ENCODE measurements at places on chromosomes 12 and 14.

GRCh38 chr12:131589966-131590365 is 120.9 kb upstream of the SFSWAP start:
- H3K27ac ChIP-seq: no peak overlapping the region
- no peak for DNase-seq

- peaks cover 32% of the 10 kb centered on the region for H3K27me3 ChIP-seq
- no peak for DNase-seq
- H3K27ac ChIP-seq: no peak overlapping the region
- no peaks in the 10 kb centered on the region for H3K36me3 ChIP-seq
- H3K4me3 ChIP-seq: peak overlapping the region; percentile 34
Measured at GRCh38 chr14:69483765-69484443, 624 bp upstream of the PLEKHD1 start.

DNA sequence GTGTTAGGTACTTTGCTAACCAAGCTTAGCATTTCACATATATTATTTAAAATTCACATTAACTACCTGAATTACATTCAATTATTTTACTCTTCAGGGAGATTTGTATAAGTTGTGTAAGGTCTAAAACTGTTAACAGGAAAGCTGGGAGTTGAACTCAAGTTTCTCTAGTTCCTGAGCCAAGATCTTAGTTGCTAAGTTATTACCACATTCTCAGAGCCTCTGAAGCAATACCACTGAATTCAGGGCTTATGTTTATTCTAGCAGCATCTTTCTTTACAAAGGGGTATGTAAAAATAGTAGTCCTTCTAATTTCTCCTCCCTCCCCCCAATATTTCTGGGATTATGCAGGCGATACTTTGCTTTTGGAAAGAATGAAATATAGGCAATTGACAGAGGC is 786.8 kb downstream of the DIO2 start:
- no peak overlapping the region for H3K27ac ChIP-seq
- H3K27me3 ChIP-seq: no peaks in the 10 kb centered on the region
- H3K36me3 ChIP-seq: no peaks in the 10 kb centered on the region
- H3K4me3 ChIP-seq: no peak overlapping the region
- H3K4me1 ChIP-seq: no peaks in the 10 kb centered on the region

DNA sequence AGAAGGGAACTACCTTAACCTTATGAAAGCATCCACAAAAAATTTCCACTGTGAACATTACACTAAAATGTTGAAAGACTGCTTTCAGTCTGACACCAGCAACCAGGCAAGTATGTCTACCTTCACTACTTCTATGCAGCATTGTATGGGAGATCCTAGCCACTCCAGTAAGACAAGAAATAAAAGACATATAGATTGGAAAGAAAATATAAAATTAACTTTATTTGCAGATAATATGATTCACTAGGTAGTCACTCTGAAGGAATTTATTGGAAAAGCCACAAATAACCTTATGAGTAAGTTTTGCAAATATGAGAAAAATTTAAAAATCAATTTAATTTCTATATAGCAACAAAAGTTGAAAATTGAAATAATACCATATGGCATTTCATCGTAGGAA is 172.0 kb downstream of the RERGL start:
- H3K36me3 ChIP-seq: no peaks in the 10 kb centered on the region
- no peak overlapping the region for H3K4me3 ChIP-seq
- no peaks in the 10 kb centered on the region for H3K4me1 ChIP-seq

DNA sequence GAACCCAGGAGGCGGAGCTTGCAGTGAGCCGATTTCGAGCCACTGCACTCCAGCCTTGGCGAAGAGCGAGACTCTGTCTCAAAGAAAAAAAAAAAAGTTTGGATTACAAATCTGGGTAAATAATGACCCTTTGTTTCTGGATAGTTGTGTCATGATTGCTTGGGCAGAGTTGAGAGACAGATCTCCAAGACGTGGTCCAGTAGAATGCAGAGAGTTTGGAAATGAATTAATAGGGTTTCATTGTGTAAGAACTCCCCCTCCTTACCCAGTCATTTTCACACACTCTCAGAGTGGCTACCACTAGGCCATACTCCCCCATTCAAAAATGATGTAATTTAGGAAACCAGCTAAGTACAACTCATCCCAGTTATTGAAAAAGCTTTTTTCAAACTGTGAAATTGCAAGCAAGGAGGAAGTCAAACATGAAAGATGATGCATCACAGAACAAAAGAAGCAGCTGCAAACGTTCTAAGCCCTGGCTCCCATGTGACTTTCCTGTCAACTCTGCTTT is 1331.9 kb downstream of the AACS start:
- no peak overlapping the region for H3K4me3 ChIP-seq
- no peak overlapping the region for H3K27ac ChIP-seq
- no peaks in the 10 kb centered on the region for H3K4me1 ChIP-seq
- DNase-seq: no peak
- no peaks in the 10 kb centered on the region for H3K36me3 ChIP-seq
- no peaks in the 10 kb centered on the region for H3K27me3 ChIP-seq

- no peaks in the 10 kb centered on the region for H3K4me1 ChIP-seq
- H3K27ac ChIP-seq: peak overlapping the region; percentile 53
- no peaks in the 10 kb centered on the region for H3K36me3 ChIP-seq
- H3K4me3 ChIP-seq: no peak overlapping the region
- peak; percentile 42 for DNase-seq
Measured at GRCh38 chr12:124680863-124681778, 113.7 kb upstream of the NCOR2 start.

Measured in colonic mucosa (tissue), 4 donors.